Stimulated activated naive CD4-positive, alpha-beta T cell treated with Interleukin-2 at 50 U/mL for 16 hours (primary cell): ENCODE measurements at places on chromosomes 5 and 9.

- DNase-seq = no peak
Measured at GRCh38 chr5:78353520-78353919, 6.9 kb upstream of the SCAMP1 start.

DNA sequence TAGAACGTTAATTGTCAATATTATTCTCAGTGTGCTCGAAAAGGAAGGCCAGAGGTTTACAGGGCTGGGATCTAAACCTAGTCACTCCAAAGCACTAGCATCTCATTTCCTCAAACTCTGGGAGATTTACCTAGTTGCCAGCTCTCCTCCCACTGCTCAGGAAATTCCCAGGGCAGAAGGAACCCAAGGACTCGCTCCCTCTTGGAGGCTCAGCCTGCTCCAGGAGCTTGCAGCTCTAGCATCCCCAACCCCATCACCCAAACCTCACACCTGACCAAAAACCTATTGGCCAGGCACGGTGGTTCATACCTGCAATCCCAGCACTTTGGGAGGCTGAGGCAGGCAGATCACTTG, 26.0 kb downstream of the SERINC5 start:
- no peak for DNase-seq

GRCh38 chr9:80797101-80797829, 892.1 kb downstream of the TLE1 start:
- no peak for DNase-seq

- DNase-seq = no peak
Measured at GRCh38 chr5:109146591-109146990, 263.2 kb downstream of the PJA2 start.

- DNase-seq = no peak
Measured at GRCh38 chr9:24824607-24825006, 278.9 kb upstream of the IZUMO3 start.

DNA sequence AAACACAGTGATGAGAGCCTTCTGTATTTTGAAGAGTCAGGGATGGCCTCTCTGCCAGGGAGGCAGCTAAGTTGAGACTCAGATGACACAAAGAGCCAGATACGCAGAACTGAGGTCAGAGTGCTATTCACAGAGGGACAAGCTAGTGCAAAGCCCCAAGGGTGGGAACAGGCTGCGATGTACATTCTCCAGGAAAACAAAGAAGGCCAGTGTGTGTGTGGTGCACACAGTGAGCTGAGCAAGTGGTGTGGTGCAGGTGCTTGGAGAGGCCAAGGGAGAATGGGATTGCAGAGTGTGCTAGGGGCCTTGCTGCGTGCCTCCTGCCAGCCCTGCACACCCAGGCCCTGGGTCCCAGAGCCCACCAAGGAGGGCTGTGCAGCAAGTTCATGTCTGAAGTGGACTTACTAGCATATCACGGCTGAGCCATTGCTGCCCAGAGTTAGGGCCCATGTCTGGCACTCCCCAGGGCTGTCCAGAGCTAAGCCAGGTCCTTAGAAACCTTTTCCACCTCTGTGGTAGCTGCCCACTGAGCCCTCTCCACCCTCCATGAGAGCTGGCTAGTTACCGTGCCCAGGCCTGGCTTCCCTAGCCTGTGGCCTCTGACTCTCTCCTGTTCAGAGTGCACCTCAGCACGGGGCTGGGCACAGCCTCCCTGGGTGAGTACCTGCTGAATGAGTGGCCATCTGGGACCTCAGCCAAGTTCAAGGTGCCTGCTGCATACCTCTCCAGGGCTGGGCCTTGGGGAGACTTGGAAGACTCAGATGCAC, 9.3 kb downstream of the SLC25A48 start:
- DNase-seq = no peak

DNA sequence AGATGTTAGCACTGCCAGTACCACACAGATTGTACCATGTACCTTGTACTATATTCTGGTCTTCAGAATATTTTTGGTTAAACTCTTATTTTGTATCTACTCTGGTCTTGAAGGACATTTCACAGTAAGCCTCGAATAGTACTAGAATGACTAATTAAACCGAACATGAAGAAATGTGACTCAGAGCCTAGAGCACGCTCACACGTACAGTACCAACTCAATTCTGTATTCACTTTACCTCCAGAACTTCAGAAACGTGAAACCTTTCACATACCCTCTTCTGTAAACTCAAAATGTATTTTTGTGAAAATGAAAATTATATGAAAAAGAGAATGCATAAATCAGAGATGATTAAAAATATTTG, 112.8 kb downstream of the MVB12B start:
- DNase-seq = no peak

GRCh38 chr5:133912951-133913350, 55.5 kb downstream of the C5orf15 start:
- no peak for DNase-seq

DNA sequence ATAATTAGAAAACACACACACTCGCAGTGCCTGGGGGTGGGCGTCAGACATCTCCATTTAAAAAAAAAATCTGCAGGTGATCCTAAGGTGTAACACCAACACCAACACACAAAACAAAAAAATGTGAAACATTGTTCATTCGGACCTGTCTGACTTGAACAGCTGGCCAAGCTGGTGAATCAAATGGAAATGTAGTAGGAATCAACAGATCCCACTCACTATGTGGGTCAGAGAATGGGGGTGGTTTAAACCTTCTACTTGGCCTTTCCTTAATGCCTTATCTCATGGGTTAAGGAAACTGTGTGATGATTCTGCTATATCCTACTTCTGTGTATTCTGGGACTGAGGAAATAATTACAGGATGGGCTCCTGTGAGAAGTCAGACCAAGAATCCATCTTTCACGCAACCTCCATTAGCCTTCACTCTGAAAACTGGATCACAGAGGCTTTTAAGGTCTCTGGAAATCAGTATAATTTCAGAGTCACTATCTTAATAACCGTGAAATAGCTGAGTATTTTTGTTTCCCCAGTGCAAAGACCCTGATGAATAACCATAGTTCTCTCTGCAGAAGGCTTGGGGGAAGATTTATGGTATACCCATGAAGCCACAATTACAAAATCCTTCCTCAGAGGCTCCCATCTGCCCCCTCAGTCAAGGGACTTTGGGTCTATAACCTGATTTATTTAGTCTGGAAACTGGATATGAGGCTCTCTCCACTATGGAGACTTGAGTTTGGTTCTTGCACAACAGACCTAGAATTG, 17.2 kb upstream of the MCCC2 start:
- no peak for DNase-seq

GRCh38 chr5:74866596-74867162, 492 bp upstream of the FAM169A start:
- no peak for DNase-seq
